ENCODE measurements at places on chromosomes 2 and 18.

DNA sequence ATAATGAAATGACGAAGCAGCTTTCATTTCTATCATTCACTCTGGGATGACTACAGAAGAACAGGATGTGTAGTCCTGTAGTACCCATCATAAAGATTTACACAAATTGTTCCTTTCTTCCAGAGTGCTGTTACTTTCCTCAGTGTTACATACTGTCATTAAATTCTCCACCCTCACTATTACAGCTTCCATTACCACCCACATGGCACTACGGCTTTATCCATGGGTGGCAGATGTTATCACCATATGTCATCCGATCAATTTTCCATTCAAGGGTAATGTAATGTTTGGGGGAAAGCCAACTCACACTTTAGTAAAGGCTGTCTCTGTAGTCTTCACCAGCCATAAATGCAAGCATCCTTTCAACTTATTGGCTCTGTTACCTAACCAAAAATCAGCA lies 7.1 kb upstream of the CSRNP3 start:
- peak; percentile 15 for DNase-seq

GRCh38 chr2:105935063-105935462 lies 190.4 kb downstream of the NCK2 start:
- DNase-seq: no peak

DNA sequence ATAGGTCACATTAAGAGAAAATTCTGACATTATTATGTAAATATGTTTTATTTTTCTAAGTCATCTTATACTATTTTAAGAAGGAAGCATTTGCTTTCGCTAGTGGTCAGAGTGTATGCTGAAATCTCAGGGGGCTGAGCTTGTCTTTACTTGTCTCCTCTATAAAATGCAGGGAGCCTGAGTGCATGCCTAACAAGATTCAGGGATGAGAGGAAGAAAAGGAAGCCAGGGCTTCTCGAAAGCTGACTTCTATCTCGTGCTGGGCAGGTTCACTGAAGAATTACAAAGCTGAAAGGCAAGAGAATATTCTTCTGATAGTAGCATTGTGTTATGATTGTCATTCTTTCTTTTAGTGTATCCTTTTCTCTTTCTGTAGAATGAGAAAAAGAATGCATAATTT lies 467.4 kb downstream of the SOX11 start:
- no peak for DNase-seq

DNA sequence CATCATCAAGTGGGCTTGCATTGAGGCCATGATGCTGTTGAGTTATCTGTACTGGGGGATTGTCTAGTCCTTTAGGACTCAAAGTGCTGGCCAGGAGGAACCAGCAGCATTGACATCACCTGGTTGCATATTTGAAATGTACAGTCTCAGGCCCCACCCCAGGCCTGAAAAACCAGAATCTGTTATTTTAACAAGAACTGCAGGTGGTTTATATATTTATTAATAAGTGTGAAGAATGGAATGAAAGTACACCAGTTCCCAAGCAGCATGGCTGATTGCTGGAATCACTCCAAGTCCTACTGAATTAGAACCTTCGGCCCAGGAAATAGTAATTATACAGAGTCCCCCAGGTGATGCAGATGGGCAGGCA lies 2.8 kb downstream of the IL1F10 start:
- DNase-seq: no peak

DNA sequence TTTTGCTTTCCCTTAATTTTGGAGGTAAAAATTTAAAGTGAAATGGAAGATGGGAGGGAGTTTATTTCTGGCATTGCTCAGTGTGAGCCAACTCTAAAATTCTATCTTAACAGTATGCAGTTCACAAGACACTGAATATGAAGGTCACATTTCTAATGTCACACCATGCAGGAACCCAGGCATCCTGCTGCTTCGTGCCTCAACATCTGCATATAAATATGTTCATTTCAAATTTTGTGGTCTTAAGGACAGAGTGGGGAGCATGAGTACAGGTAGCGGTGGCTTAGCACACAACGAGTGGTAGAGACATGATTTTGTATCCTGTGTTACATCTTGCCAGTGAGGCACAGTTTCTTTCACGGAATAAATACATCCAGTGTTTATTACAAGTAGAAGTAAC lies 102.4 kb downstream of the ARL4C start:
- DNase-seq: no peak

- no peak for DNase-seq
Measured at GRCh38 chr2:42032224-42032620, 15.6 kb upstream of the PKDCC start.

DNA sequence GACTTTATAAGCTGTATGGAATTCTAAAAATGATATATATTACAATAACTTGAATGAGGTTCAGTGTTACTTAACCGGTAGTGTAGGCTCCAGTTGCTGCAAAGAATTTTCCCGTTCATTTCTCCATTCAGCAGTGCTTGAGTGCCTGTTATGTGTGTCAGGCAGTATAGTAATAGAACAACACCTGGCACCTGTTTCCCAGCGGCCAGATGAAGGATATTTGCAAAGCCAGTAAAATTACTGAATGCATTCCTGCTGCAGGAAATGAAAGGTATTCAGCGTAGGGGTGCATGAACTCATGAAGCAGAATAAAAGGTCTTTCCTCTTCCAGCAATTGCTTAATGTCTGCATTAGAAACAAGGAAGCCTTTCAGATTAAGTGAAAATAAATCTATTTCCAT lies 18.8 kb downstream of the YPEL5 start:
- peak; percentile 16 for DNase-seq

GRCh38 chr2:67616749-67617148 lies 219.6 kb downstream of the ETAA1 start:
- DNase-seq: no peak

- no peak for DNase-seq
Measured at GRCh38 chr2:106232638-106233349, 38.7 kb upstream of the UXS1 start.

DNA sequence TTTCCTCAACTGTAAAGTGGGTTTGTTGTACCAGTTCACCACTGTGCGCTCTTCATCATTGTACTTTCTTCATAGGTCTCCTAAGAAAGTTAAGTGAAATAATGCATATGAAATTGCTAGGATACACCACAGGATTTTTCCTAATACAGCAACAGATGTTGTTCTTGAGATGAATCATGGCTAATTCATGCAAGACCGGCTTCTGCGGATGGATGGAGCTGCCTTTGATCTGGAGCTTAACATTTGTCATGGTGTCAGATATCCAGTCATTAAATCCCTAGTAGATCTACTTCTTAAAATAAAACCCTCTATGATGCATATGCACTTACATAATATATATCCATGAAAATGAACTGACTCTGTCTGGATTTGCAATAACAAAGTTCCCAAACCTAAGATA lies 114.1 kb downstream of the COL6A3 start:
- no peak for DNase-seq

- no peak for DNase-seq
Measured at GRCh38 chr2:176573612-176574483, 304.6 kb downstream of the MTX2 start.

GRCh38 chr2:106037262-106037661 lies 156.8 kb downstream of the UXS1 start:
- no peak for DNase-seq

DNA sequence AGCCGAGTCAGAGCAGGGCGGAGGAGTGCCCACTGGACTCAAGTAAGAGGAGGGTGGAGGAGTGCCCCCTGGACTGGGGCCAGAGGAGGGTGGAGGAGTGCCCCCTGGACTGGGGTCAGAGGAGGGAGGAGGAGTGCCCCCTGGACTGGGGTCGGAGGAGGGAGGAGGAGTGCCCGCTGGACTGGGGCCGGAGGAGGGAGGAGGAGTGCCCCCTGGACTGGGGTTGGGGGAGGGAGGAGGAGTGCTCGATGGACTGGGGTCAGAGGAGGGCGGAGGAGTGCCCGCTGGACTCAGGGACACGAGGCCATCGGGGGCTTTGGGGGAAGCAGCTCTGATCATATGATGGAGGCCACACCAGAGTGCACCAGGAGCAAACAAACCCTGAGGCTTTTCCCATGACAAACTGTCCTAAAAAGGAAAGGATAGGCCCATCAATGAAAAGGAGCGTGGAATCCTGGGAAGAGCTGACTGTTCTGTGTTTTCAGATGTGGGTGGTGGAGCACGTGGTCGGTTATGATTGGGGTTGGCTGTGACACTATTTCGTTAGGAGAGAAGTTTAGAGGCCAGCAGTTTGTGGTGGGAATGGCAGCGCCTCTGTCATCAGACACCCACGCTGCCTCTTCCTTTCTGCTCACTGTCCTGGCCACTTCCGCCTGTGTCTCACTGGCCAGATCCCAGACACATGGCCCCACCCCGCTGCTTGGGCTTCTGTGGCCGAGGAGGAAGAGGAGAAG lies 24.5 kb upstream of the HPCAL1 start:
- no peak for DNase-seq

DNA sequence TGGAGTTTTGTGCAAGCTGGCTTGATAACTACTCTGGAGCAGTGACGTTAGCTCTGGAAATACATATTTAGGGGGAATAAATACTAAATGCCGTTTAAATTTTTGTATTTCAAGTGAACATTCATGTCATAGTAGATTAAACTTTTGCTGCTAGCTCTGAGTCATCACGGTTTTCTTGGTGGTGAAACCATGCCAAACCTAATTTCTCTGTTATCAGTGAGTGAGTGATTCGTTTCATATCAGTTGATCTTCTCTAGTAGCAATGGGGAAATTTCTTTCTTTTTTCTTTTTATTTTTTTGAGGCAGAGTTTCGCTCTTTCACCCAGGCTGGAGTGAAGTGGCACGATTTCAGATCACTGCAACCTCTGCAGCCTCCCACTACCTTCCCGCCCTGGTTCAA lies 211.1 kb downstream of the PTPRM start:
- no peak for DNase-seq

DNA sequence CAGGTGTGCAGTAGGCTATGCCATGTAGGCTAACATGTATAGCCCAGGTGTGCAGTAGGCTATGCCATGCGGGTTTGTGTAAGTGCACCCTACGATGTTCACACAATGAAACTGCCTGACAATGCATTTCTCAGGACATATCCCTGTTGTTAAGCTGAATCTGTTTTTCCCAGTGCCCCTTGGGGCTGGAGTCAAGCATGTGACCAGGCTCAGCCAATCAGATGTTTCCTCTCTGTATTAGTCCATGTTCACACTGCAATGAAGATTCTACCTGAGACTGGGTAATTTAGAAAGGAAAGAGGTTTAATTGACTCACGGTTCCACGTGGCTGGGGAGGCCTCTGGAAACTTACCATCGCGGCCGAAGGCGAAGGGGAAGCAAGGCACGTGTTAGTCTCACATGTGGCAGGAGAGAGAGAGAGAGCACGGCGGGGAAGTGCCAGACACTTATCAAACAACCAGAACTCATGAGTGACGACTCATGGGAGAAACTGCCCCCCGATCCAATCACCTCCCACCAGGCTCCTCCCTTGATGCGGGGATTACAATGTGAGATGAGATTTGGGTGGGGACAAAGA lies 24.2 kb downstream of the ITM2C start:
- DNase-seq: no peak

GRCh38 chr2:13021470-13021957 lies 304.8 kb downstream of the TRIB2 start:
- DNase-seq: no peak

DNA sequence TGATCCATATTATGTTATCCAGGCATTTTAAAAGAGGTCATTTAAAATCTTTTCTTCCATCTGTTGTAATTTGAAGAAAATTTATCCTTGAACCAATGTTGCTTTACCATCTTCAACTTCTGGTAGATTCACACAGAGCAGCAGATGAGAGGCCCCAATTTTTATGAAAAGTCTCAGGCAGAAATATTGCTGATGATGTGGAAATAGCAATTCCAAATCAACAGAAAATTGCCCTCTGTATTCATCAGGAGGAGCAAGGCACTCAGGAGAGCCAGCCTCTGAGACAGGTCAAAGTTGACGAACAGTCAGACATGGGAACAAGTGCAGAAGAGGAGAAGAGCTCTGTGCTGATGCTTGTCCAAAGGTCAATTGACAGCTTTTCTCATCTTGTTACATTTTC lies 444.9 kb downstream of the NCKAP5 start:
- DNase-seq: no peak

- peak; percentile 21 for DNase-seq
Measured at GRCh38 chr2:221969087-221969829, 329.5 kb downstream of the PAX3 start.

- no peak for DNase-seq
Measured at GRCh38 chr2:188659656-188660406, 314.3 kb upstream of the COL3A1 start.

GRCh38 chr2:110725370-110725769 lies 7.0 kb upstream of the ACOXL start:
- no peak for DNase-seq

DNA sequence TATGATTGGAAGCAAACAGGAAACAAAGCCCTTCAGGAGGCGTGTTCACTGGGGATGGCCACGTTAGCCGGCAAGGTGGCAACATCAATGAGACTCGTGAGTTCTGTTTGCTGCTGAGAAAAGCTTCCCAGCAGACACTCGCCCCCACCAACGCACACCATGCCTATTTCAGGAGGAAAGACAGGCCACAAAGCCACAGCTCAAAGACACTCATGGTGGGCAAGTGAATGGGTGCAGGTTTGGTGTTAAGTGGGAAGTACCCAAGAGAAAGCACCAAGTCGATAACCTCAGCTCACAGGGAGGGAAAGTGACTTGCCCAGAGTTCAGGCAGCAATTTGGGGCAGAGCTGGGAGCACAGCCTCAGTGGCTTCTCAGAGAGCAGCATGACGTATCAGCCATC lies 10.5 kb upstream of the MTERF4 start:
- DNase-seq: no peak

DNA sequence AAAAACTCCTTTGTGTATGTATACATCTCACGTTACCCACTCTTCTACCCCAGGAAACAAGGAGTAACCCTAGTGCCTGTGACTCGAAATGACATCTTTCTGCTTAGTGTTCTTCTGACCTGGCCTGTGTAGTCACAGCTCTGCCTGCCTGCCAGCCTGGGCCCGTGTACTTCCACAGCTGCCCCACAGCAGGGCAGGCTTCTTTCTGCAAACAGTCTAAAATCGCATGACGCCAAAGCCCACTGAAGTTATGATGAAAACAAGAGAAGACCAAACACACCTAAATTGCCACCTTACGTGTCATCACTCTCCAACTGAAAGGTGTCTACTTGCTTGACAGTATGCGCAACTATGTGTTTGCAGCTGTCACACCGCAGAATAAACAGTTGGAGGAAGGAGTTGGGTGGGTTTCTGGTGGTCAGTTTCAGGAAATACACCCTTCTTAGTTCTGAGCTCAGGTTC lies 1.5 kb downstream of the GAREM1 start:
- DNase-seq: no peak

DNA sequence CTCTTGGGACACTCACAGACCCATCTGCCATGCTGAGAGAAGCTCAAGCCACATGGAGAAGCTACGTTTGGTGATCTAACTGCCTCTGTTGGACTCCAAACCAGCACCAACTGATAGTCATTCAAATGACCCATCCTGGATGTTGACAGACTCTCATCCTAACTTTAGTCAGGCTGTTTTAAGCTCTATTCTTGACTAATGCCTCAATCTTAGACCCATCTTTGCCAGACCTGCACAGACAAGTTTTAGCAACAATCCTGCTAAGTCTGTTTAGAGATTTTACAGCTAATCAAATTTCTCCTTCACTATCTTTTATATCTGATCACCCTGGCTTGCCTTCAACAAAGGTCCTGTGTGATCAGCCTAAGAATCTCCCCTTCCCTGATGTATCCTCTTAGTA lies 245.1 kb downstream of the SCG2 start:
- no peak for DNase-seq

GRCh38 chr2:239160226-239161143 lies 240.3 kb downstream of the HDAC4 start:
- no peak for DNase-seq

GRCh38 chr18:46190667-46191066 lies 86.5 kb downstream of the HAUS1 start:
- DNase-seq: no peak

GRCh38 chr18:55338978-55339650 lies 248.9 kb downstream of the TCF4 start:
- DNase-seq: no peak

All from NCI-H2107 (cell line).